Stimulated activated CD8-positive, alpha-beta memory T cell treated with anti-CD3 and anti-CD28 coated beads, Interleukin-4, amount 100 ng/mL, for 1 hour (primary cell): ENCODE measurements at places on chromosomes 4 and X.

GRCh38 chr4:87005369-87005689, 70.5 kb downstream of the AFF1 start:
- no peak for DNase-seq

DNA sequence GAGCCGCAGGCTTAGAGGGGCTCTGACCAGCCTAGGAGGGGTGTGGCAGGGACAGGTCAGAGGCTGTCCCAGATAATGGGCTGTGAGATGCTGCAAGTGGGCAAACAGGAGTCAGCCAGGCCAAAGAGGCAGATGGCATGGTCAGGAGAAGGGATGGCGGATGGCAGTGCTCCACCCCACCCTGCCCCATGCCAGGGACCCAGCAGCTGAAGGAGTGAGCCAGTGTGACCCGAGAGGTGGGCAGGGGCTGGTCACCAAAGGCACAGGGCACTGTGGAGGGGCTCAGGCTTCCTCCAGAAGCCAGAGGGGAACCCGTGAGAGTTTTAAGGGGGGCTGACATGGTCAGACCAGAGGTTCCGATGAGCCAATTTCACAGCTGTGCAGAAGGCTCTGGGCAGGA, 96.9 kb downstream of the WFS1 start:
- no peak for DNase-seq

DNA sequence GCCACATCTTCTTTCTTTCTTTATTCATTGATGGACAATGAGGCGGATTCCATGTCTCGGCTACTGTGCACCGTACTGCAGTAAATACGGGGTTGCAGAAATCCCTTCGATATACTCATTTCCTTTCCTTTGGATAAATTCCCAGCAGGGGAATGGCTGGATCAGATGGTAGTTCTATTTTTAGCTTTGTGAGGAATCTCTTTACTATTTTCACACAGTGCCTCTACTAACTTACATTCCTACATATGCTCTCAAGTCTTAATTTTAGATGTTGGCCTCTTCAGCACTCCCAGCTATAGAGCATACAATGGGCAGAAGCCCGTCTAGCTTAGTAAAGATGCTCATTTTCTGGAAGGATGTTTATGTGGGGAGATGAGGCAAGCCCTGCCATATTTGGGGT, 317.4 kb downstream of the ASMT start:
- no peak for DNase-seq

- no peak for DNase-seq
Measured at GRCh38 chr4:163624727-163625126, 130.2 kb downstream of the TMA16 start.

DNA sequence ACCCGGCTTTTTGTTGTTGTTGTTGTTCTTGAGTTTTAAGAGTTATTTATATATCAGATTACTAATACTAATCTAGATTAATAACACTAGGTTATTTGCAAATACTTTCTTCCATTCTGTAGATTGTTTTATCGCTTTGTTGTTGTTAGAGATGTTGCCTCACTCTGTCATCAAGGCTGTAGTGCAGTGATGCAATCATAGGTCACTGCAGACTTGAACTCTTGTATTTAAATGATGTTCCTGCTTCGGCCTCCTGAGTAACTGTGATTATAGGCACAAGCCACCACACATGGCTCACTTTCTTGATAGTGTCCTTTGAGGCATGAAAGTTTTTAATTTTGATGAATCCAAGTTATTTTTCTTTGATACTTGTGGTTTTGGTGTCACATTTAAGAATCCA, 129.0 kb downstream of the VSIG4 start:
- no peak for DNase-seq
